Keratinocyte (primary cell): ENCODE measurements at places on chromosomes 5 and 9. TPM values are rescaled to one million over a fixed set of nuclear protein-coding genes. Genes with fewer than 3 reads are reported as not detected.

- H3K4me3 ChIP-seq: no peak overlapping the region
- DNase-seq: no peak
- no peak overlapping the region for H3K27ac ChIP-seq
- H3K36me3 ChIP-seq: no peaks in the 10 kb centered on the region
- no peaks in the 10 kb centered on the region for H3K27me3 ChIP-seq
- peaks cover 24% of the 10 kb centered on the region for H3K4me1 ChIP-seq
These were observed 83.9 kb upstream of the HSPA9 start for GRCh38 chr5:138659121-138659520.

Gene PPIC
- 26.5 to 40.1 TPM (median 28.1 TPM) in 3 replicates for polyA plus RNA-seq

DNA sequence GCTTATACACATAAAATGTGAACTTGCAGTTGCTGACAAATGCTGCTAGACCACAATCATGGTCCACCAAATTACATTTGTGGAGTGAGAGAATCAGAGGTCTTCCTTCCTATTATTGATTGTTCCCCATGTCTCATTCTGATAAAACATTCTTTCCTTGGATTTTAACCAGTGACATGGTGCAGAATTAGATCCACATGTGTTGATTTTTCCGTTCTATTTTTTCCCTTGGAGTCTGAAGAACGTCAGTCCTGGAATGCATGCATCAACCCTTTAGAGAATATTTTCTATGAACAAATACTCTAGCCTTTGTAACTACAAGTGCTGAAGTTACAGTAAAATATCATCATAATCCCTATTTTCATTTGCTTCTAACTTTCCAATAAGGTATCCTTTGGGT, 170.7 kb upstream of the SPRY4 start:
- H3K4me3 ChIP-seq: no peak overlapping the region
- no peaks in the 10 kb centered on the region for H3K36me3 ChIP-seq
- H3K27ac ChIP-seq: no peak overlapping the region
- H3K27me3 ChIP-seq: no peaks in the 10 kb centered on the region

- no peak for DNase-seq
- H3K27me3 ChIP-seq: no peaks in the 10 kb centered on the region
- peaks cover 43% of the 10 kb centered on the region for H3K4me1 ChIP-seq
- H3K27ac ChIP-seq: no peak overlapping the region
- no peaks in the 10 kb centered on the region for H3K36me3 ChIP-seq
These were observed 86.6 kb downstream of the NTRK2 start for GRCh38 chr9:84756171-84756570.

Gene SLC27A6
- 0.52 to 1.1 TPM (median 0.80 TPM) in 3 replicates for polyA plus RNA-seq

Gene MYOT
- polyA plus RNA-seq: 0.55 to 1.5 TPM (median 0.76 TPM) in 3 replicates

DNA sequence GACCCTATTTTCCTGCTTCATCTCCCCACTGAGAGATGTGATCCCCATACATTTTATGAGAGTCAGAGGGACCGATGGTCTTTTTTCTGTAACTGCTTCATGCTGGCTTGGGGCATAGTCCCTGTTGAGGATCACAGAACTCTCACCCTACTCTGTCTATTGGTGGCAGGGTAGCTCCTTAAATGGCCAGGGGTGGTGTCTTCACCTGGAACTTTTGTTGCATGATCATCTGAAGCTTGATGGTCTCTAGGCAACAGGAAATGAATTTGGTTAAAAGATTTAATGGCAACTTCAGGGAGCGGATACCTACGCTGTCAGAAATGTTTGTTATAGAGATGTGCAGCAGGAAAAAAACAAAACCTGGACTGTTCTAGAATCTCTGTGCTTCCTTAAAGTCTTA, 87.0 kb upstream of the GLIS3 start:
- no peaks in the 10 kb centered on the region for H3K27me3 ChIP-seq
- H3K4me3 ChIP-seq: no peak overlapping the region
- DNase-seq: no peak
- H3K4me1 ChIP-seq: no peaks in the 10 kb centered on the region
- H3K36me3 ChIP-seq: no peaks in the 10 kb centered on the region

Gene DOLK
- polyA plus RNA-seq: 21.8 to 33.5 TPM (median 27.1 TPM) in 3 replicates

GRCh38 chr5:68304421-68305052, 89.0 kb downstream of the PIK3R1 start:
- H3K27me3 ChIP-seq: no peaks in the 10 kb centered on the region
- no peak overlapping the region for H3K27ac ChIP-seq
- peaks cover 25% of the 10 kb centered on the region for H3K4me1 ChIP-seq
- no peak for DNase-seq
- H3K4me3 ChIP-seq: no peak overlapping the region
- peaks cover 8% of the 10 kb centered on the region for H3K36me3 ChIP-seq

- peak overlapping the region; percentile 41 for H3K4me3 ChIP-seq
- DNase-seq: no peak
- H3K36me3 ChIP-seq: peaks cover 34% of the 10 kb centered on the region
- no peaks in the 10 kb centered on the region for H3K27me3 ChIP-seq
These were observed 3.1 kb downstream of the NIPAL4 start for GRCh38 chr5:157463081-157463480.

Gene WWC1
- polyA plus RNA-seq: 18.3 to 22.6 TPM (median 19.8 TPM) in 3 replicates

DNA sequence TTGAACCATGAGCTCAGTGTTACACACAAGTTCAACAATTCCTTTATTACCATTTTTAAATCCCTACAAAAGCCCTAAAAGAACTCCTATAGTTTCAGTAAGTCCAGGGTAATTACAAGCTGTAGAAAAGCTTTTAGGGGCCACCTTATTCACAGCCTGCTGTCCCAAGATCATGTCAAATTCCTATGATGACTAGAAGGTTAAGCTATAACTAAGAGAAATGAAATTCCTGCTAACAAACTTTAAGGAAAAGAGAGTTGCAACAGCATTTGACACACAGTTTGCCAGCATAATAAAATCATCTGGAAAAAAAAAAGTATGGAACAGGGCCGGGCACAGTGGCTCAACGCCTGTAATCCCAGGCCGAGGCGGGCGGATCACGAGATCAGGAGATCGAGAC, 31.5 kb downstream of the TMEM245 start:
- H3K4me1 ChIP-seq: peaks cover 5% of the 10 kb centered on the region
- H3K27ac ChIP-seq: no peak overlapping the region
- no peaks in the 10 kb centered on the region for H3K27me3 ChIP-seq
- peaks cover 3% of the 10 kb centered on the region for H3K36me3 ChIP-seq
- DNase-seq: no peak

DNA sequence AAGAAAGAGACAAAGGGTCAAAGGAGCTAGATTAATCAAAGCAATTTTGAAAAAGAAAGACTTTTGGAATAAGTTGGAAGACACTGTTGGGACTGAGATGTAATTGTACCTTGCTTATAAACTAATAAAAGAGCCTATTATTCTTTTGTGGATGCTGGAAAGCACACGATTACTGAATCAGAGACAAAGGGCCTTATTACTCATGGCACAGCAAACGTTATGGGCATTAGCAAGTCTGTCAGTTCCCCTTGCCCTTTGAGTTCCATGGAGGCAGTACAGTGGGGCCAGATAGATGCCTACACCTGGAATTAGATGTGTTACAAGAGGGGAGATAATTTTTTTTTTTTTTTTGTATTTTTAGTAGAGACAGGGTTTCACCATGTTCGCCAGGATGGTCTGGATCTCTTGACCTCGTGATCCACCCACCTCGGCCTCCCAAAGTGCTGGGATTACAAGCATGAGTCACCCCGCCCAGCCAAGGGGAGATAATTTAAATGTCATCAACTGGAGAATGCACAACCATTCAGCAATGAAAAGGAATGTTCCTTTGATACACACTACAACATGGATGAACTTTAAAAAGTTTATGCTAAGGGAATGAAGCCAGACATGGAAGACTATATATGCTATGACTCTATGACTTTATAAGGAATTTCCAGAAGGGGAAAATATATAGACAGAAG, 128.9 kb downstream of the STARD4 start:
- no peak overlapping the region for H3K4me3 ChIP-seq
- H3K4me1 ChIP-seq: peaks cover 12% of the 10 kb centered on the region
- no peak for DNase-seq
- H3K27ac ChIP-seq: no peak overlapping the region

Gene FAM151B
- polyA plus RNA-seq: 0.80 to 1.0 TPM (median 0.83 TPM) in 3 replicates

GRCh38 chr5:140480310-140481014, 67.0 kb upstream of the EIF4EBP3 start:
- H3K4me1 ChIP-seq: no peaks in the 10 kb centered on the region
- no peak overlapping the region for H3K27ac ChIP-seq
- no peak for DNase-seq

GRCh38 chr9:131762356-131762932, 22.6 kb upstream of the RAPGEF1 start:
- no peaks in the 10 kb centered on the region for H3K4me1 ChIP-seq
- no peak overlapping the region for H3K4me3 ChIP-seq
- H3K27ac ChIP-seq: no peak overlapping the region
- H3K36me3 ChIP-seq: no peaks in the 10 kb centered on the region
- H3K27me3 ChIP-seq: peaks cover 4% of the 10 kb centered on the region

GRCh38 chr5:161096581-161096980, 244.6 kb upstream of the ATP10B start:
- no peak overlapping the region for H3K4me3 ChIP-seq
- no peak for DNase-seq
- no peak overlapping the region for H3K27ac ChIP-seq
- no peaks in the 10 kb centered on the region for H3K27me3 ChIP-seq

DNA sequence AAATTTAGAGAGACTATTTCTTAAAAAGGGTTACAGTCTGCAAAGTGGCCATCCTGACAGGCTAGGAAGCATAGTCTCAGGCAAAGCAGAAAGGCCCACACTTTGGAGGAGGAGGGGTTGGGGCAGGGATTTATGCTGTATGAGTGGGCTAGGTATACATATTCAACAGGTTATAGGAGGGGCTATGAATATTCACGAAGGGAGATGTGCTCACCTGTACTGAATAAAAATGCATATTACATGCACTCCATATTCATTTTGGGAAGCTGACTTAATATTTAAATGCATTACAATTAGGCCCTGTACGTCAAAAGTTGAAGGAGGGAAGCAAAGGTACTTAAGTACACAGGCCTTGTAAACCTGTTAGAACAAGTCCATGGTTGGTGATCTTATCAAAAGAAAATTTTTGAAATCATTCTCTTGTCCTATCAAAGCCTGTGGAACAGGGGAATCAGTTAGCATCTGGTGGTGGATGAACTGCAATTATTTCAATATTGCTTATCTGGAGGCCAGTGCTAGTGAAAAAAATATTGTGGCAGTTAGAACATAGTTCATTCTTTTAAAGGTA, 1.6 kb downstream of the CENPP start:
- no peaks in the 10 kb centered on the region for H3K27me3 ChIP-seq
- DNase-seq: peak; percentile 38
- peak overlapping the region; percentile 100 for H3K27ac ChIP-seq
- H3K4me3 ChIP-seq: peak overlapping the region; percentile 28
- peaks cover 3% of the 10 kb centered on the region for H3K36me3 ChIP-seq
